ENCODE measurements at places on chromosomes 16 and 17.

- DNase-seq: no peak
Measured at GRCh38 chr17:74818291-74818938, 41.3 kb downstream of the GRIN2C start.

GRCh38 chr17:49229805-49230600 is 584 bp downstream of the PHOSPHO1 start:
- DNase-seq: no peak

DNA sequence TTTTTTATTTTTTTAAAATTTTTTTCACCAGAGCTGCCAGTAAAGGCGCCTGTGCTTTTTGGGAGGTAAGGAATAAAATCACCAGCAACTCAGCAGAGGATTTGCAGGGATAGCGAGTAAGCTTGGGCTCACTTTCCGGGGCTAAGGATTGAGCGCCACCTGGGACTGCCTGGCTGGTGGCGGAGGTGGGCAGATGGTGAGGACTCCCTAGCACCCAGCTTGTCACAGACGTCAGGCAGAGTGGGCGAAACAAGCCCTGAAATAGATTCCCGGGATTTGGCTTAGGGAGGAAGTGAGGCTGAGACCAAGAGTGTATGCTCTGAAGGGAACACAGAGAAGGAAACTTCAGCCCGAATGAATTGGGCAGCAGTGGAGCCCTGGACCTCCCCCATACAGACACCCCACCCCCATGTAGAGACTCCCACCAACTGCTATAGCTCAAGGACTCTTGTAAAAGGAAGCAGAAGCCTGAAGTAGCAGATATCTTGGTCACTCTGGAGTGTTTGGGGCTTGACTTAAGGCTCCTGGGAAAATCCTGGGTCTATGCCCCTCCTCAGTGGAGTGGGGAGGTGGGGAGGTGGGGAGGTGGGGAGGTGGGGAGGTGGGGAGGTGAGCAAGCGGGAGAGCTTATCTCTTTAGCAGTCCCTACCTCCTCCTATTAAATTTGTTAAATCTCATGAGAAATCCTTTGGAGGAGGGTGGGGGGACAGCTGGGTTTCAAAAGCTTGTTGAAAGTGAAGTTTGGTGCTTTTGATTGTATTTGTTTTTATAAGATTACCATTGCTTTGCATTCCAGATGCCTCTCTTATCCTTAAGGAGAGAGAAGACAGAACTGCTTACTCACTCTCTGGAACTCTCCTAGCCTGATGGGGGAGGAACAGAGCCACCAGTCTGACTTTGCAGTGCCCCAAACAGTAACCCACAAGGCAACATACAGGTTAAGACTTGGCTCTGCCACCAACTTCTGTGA is 8.2 kb downstream of the ARL4D start:
- DNase-seq: no peak

DNA sequence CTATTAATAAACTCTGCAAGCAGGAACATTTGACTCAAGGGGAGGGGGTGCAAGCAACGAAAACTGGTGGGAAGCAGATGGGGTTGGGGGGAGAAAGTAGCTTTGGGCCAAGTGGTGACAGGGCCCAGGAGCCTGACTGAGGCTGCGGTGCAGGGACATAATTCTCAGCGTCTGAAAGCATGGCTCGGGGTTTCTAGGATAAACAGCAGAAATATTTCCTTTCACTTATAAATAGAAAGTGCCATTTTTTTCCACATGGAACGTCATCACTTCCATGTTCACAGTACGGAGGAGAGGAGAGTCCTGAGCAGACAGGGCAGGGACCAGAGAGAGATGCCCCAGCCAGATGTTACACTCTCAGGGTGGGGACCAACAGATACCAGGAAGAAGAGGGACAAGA is 197.1 kb downstream of the ZFHX3 start:
- DNase-seq: no peak

DNA sequence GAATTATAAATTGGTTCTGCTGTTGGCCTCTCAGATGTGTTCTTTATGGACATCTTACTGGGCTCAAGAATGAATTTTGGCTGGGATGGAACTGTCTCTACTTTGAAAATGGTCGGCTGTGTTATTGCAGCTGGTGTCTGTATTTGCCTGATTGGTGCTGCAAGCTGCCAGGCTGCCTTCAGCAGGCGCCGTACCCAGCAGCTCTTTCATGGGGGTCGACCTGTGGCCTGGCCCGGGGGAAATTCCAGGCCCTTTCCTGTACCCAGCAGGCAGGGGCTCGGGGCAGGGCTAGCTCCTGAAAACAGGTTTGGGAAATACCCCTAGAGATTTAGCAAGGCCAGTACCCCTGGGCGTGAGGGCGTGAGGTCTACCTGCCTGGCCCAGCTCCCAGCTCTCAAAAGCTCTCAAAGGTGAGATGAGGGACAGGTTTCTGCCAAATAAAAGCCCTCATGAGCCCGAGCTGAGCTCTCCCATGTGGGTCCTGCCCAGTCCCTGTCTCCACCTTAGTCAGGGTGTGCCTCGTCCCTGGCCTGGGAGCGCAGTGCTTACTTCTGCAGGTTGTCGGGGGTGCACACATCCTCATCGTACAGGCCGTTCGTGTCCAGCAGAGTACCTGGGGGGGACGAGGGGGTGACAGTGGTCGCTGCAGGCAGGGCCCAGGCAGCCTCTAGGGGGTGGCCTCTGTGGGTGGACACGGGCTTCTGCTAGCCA is 52.3 kb downstream of the PRMT7 start:
- DNase-seq: no peak

DNA sequence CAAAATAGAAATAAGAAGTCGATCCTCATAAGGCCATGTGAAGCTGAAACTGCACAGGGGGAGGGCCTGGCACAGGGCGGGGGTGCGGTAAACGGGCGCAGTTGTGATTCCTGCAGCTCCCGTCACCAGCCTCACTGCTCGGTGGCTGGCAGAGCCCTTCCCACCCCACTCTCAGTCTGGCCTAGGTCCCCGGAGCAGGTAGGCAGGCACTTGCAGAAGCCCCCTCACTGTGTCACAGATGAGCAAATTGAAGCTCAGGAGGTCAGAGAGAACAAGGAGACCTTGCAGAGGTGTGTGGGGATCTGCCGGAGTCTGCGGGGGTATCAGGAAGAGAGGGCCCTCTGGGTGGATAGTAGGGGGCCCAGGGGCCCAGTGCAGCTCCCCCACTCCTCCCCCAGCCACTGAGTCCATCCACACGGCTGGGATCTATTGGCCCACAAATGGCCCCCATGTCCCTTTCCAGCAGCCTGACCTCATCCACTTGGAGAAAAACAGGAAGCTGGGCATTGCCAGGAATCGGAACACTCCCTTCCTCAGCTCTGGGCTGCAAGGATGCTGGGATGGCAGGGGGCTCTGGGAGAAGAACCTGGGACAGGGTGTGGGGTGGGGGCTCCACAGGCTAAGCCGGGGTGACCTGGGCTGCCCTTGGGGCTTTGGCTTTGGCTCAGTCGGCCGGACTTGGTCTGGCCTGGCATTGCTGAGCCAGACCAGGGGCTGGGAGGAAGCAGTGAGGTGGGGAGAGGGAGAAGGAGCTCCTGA is 21.4 kb upstream of the MAP3K14 start:
- DNase-seq: no peak

DNA sequence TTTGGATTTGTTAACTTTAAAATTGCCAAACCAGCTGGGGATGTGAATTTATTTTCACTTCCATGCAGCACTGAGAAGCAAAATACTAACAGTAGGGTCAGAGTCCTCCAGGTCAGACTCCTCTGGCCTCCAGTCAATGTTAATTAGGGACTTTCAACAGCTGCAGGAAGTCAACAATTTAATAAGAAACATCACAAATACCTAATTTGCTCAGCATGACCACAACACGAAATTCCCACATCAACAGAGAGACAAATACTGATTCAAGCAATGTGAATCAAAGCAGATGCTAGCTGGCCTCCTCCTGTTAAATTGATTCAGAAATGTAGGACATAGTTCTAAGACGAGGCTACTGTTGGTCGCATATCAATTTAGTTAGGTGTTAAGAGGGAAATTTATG is 111.7 kb downstream of the ABCA8 start:
- no peak for DNase-seq

GRCh38 chr17:39960524-39961041 is 2.2 kb upstream of the GSDMA start:
- DNase-seq: no peak

- DNase-seq: no peak
Measured at GRCh38 chr16:14249291-14250032, 178.3 kb downstream of the MRTFB start.

GRCh38 chr16:85448557-85449190 is 164.4 kb upstream of the GSE1 start:
- peak; percentile 25 for DNase-seq

- no peak for DNase-seq
Measured at GRCh38 chr17:77963441-77963840, 4.9 kb downstream of the TNRC6C start.

DNA sequence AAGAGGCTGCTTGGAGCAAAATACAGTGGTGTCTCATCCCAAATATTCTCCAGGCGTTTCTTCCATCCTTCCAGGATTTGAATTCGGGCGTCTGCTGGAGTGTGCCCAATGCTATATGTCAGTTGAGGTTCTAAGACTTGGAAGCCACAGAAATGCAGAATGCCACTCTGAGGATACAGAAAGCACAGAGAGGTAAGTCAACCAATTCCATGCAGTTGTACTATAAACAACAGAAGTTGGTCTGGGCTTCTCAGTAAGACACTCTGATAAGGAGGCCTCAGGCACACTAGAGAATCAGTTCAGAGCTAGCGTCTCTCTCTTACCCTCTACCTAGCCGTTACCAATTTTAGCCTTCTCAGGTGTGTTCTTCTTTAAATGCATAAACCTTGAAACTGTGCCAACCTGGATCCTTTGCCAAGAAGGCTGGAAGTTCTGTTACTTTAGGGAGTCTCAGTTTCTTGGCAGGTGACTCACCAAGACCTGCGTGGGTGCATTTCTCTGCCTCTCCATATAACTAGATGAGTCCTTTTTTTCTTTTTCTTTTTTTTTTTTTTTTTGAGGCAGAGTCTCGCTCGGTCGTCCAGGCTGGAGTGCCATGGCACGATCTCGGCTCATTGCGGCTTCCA is 15.1 kb downstream of the NQO1 start:
- DNase-seq: no peak

- no peak for DNase-seq
Measured at GRCh38 chr17:78862073-78863023, 21.7 kb upstream of the USP36 start.

- DNase-seq: no peak
Measured at GRCh38 chr17:6713130-6713917, at the start of gene SLC13A5. TSS of gene SLC13A5 (minus strand) at chr17:6713369. CDS start at chr17:6713333, 36 bp downstream.

- no peak for DNase-seq
Measured at GRCh38 chr16:12900599-12901203, 697 bp upstream of the SHISA9 start.

DNA sequence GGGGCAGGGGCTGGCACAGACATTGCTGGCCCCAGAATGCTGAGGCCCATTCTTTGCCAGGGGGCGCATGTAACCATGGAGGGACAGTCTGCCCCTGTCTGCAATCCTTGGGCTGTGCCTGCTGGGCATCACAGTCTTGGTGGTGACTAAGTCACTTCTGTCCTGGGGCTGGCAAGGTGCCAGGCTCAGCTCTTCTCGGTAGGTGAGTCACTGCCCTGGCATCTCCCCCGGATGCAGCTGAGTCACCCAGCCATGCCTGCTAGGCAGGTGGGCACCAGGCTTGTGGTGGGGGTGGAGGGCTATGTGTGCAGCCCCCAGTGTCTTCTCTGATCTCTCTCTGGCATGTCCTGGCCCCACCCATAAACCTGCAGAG is 5.6 kb downstream of the RARA start:
- peak; percentile 80 for DNase-seq

DNA sequence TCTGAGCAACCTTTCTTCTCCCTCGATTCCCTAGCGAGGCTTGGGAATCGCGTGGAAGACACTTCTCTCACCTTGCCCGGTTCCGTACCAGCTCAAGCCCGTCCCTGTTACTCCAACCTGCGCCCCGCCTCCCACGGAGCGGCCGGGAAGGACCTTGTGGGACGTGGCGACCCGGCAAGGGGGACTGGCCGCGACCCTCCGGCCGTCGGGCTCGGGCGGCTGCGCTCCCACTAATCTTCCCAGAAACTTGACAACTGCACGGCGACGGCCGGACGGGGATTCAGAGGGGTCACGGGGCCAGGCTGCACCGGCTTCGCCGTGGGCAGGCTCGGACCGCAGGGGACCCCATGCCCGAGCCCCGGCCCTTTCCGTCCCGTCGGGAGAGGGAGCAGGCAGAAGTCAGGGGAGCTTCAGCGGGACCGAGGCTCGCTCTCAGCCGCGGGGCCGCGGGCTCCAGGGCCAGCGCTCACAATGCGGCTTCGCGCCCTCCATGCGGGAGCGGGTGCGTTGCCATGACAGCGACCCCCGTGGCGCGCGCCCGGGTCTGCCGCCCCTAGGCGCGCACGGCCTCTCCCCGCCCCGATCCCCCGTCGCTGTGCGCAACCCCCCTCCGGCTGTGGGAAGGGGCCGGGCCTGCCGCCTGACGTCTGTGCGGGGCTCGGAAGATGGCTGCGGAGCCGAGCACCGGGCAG is at the start of gene SGSM2:
SGSM2 (plus strand) TSS at position 650 of the 692 bp plus-strand sequence. CDS start 188 bp downstream, outside the sequence.
- peak; percentile 35 for DNase-seq

DNA sequence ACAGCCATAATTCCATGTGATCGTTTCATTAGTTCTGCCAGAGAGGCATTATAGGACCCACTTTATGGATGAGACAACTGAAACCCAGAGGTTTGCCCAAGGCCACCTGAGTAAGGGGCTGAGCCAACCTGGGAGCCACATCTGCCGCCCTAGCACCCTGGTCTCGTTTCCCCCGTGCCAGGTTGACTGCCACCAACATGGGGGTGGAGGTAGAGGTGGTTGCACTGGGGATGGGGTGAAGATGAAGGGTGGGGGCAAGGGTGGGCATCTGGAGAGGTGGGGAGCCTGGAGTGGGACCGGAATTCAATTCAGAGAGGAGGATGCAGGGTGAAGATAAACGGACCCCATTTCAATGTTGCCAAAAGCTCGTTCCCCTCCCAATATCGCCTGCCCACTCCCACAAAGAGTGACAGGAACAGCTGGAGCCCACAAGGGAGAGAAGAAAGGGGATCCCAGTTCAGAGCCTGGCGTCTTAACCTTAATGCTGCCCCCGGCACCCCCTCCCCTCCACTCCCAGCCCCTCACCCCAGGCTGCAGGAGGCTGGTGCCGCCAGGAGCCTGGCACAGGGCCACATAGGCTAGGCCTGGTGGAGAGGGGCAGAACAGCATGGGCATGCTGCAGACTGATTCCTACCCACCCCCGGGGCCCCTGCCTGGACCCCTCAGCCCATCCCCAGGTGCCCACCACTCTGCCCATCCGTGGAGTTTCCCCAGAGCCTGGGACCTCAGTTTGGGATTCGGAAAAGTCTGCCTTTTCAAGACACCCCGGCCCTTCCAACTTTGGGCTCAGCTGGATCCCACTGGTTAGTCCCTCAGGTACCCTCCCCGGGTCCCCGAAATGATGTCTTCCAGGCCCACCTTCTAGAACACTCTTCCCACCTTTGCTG is 29.6 kb downstream of the NGFR start:
- DNase-seq: no peak

- DNase-seq: no peak
Measured at GRCh38 chr16:15865742-15866141, 8.9 kb upstream of the MYH11 start.

- peak; percentile 76 for DNase-seq
Measured at GRCh38 chr17:44533533-44534246, 23.6 kb upstream of the FZD2 start.

GRCh38 chr17:41486809-41487530 is 2.7 kb downstream of the KRT36 start:
- DNase-seq: no peak
